ENCODE measurements at places on chromosomes 16 and 17.

GRCh38 chr17:78226759-78227454, 4.5 kb upstream of the TMEM235 start:
- no peak for DNase-seq

- no peak for DNase-seq
Measured at GRCh38 chr16:75092777-75093176, 23.8 kb downstream of the LDHD start.

DNA sequence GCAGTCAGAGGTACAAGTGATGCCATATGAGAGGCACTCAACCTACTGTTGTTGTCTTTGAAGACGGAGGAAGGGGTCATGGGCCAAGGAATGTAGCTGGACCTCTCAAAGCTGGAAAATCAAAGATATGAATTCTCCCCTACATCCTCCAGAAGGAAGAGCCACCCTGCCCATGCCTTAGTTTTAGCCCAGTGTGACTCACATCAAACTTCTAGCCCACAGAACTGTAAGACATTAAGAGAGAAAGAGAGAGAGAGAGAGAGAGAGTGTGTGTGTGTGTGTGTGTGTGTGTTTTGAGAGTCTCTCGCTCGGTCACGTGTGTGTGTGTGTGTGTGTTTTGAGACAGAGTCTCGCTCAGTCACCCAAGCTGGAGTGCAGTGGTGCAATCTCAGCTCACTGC, 87.1 kb downstream of the STX8 start:
- DNase-seq: no peak

- DNase-seq: no peak
Measured at GRCh38 chr17:17567631-17568030, 23.9 kb downstream of the PEMT start.

DNA sequence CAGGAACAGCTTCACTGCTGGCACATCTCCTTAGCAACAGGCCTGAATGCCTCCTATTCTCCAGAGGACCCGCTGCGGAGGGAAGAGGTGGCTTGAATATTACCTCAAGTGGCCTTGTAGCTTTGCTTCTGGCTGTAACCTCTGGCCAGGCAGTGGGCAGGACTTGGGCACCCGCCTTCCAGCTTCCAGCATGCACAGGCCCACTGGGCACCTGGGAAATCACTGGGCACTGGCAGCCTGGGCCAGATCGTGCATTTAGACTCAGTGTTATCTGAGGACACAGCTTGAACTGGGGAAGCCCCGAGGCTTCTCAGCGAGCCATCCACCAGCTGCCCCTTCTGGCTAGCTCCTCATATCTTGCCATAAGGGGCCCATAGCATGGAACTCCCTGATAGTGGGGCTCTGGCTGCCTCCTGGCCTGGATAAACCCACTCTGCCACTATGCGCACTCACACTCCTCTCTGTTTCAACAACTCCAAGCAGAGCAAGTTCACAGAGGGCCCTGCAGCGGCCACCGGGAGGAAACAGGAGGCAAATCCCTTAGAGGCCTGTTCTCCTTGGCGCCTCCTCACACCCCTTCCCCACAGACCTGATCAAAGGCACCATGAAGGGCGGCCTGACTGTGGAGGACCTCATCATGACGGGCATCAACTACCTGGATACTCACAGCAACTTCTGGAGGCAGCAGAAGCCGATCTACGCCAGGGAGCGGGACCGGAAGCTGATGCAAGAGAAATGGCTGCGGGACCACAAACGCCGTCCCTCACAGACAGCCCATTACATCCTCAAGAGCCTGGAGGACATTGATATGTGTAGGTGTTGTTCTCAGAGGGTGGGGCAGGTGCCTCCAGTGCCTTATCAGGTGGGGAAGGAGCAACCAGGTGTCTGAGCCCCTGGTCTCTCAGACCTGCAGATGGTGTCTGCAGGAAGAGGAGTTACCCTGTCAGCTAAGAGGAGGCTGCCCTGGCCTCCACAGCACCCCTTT, 7.8 kb downstream of the ODAD4 start:
- no peak for DNase-seq
